GM18507 (cell line): ENCODE measurements at places on chromosomes 1 and 21.
A peak's percentile ranks its signal among the peaks of the same experiment; 100 is the strongest.

DNA sequence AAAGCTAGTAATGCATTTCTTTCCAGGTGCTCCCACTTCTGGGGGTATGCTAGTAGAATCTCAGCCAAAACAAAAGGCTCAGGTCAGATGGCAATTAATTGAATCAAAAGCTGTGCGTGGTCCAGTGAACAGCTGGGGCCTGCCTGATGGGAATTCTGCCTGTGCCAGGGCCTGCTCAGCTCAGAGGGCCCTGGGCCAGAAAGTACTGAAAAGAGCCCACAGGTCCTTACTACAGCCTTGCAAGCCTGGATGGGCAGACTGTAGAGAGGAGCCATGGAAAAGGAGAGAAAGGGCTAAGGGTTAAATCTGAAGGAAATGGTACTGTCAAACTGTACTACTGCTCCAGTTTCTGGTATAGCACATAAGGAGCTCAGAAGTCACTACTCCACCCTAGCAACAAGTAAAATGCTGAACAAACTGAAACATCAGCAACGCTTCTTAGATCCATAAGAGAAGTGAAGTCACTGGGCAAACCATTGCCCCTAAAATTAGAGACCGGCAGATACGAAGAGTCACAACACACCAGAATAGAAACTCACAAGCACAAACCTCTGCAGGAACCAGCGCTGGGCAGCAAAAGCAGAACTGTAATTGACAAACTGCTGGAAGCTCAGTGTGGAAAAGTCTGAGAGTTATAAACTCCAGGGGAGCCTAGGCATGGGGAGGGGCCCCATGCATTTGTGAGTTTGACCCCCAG, 121.1 kb upstream of the SYT6 start:
- no peak for DNase-seq

- DNase-seq = no peak
Observed at GRCh38 chr1:199720496-199720895, 307.0 kb upstream of the NR5A2 start.

- DNase-seq = peak; percentile 28
Observed at GRCh38 chr1:119475866-119476439, 31.1 kb upstream of the HSD3B1 start.

GRCh38 chr1:162349635-162350330, 26.9 kb downstream of the SPATA46 start:
- DNase-seq = no peak

GRCh38 chr1:215651867-215652266, 84.8 kb downstream of the KCTD3 start:
- DNase-seq = no peak

DNA sequence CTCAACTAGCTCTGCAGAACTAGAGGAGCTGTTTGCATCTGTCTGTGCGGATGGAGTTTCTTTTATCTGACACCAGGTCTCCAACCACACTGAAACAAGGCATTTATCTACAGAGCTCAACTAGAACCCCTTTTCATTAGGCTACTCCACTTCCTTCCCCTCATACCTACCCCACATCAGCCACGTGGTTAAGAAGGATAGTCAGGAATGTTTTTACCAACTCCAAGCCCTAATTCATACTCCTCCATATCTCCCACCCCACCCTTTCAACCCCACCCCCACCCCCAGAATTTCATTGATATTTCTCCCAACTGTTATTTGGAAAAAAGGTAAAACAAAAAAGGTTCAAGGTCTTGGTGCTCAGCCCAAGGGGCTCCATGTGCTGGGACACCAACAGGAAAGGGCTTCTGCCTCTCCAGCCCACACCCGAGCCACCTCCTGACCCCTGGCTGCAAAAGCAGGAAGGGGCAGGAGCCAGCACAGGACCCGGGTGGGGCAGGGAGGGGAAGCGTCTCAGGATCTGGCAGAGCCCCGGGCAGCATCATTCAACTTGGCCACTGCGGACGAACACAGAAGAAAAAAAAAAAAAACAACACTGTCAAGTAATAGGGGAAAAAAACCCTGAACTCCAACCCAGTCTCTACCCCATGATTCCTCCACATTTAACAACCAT, 7.0 kb downstream of the ENSA start:
- no peak for DNase-seq

- DNase-seq = no peak
Observed at GRCh38 chr1:69985901-69986439, 219.4 kb downstream of the LRRC40 start.

GRCh38 chr1:7022058-7022457, 236.8 kb downstream of the CAMTA1 start:
- no peak for DNase-seq

DNA sequence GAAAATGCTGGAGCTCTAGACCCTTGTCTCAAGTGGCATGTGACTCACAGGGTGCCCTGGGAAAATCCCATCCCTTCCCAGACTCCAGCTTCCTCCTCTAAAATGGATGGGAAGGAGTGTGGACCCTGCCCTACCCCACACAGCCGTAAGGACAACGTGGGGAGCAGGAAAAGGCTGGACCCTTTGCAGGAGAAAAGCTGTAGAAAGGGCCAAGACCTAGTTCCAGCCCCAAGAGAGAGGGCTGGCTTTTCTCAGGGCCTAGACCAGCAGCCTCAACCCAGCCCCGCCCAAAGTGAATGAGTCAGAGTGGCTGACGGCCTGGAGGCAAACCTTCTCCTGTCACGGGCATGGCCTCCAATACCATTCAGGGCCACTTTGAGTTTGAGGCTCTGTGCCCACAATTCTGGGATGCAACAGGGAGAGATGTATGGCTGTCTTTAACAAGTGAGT, 1.1 kb downstream of the LAMB3 start:
- no peak for DNase-seq

DNA sequence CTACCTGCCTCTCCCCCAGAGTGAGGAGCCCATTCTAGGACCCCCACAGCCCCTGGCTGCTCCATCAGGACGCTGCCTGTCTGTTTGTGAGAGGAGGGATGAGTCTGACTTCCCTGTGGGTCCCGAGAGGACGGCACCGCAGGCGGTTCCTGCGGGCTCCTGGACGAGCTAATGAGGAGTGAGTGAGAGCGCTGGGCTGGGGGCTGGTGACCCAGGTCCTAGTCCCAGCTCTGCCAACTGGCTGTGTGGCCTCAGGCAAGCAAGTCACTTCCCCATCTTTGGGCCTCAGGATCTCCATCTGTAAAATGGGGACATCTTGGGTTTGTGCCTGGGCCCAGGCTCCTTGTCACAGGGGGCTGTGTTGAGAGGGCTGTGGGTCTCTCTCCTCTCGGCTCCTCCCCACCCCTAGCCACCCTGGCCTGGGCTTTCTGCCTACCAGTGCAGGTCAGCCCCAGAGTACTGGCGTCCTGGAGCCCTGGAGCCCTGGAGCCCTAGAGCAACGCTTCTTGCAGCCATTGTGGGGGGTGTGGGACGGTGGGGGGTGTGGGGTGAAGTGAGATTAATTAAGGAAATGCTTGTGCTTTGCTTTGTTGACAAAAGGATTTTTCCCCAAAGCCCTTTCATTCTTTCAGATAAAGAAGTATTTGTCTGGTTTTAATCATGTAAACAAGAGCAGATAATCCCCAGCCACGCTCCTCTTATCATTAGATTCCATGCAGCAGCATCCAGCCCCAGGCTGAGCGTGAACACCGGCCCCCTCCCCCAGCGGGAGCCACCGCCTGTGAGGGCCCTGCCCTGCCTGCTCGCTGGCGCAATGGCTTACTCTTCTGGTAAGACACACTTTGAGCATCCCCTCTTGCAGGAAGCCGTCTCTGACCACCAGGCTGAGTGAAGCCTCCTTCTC, 26.8 kb downstream of the SLC1A7 start:
- no peak for DNase-seq

GRCh38 chr1:186183219-186183618, 191.8 kb downstream of the TPR start:
- no peak for DNase-seq

GRCh38 chr1:203049576-203050180, 23.4 kb downstream of the PPFIA4 start:
- DNase-seq = no peak

DNA sequence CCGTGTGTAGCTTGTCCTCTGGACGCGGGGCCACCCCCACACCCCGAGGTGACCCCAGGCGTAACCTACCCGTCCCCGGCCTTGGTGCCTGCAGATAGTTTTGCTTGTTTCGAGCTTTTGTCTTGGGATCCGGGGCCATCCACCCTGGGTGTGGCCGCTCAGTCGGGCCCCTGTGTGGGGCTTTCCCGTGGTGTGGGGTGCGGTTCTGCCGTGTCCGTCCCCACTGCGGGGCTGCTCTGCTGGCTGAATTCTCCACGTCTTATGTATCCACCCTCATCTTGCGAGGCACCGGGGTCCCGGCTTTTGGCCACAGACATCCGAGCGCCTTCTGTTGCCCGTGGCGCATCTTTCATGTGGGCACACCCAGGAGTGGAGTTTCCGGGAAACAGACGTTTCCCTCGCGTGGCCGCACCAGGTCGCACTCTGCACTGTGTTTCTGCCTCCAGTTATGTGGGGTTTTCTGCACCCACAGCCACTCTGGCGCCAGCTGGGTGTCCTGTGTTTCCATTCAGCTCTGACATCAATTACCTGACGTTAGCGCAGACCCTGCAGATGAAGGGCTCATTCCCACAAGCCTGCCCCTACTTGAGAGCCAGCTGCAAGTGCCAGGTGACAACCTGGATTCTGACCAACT, 64.9 kb downstream of the PRKCZ start:
- no peak for DNase-seq

DNA sequence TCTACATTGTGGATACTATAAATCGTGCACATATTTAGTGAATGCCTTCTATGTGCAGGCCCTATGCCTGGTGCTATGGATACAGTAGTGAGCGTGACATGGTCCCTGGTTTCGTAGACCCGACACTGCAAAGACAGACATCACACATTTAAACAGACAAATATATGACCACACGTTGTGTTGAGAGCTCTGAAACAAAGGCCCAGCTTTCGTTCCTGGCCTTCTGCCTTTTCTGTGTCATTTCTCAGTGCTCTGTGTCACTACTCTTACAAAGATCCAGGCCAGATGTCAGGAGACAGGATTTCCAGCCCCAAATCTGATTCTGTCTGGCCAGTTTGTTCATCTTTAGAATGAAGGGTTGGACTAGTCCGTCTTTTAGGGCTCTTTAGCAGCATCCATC, 19.3 kb upstream of the TRABD2B start:
- no peak for DNase-seq
